ENCODE measurements at places on chromosomes 5 and 9.

GRCh38 chr9:7607421-7607820, 192.2 kb downstream of the DMAC1 start:
- DNase-seq: no peak

DNA sequence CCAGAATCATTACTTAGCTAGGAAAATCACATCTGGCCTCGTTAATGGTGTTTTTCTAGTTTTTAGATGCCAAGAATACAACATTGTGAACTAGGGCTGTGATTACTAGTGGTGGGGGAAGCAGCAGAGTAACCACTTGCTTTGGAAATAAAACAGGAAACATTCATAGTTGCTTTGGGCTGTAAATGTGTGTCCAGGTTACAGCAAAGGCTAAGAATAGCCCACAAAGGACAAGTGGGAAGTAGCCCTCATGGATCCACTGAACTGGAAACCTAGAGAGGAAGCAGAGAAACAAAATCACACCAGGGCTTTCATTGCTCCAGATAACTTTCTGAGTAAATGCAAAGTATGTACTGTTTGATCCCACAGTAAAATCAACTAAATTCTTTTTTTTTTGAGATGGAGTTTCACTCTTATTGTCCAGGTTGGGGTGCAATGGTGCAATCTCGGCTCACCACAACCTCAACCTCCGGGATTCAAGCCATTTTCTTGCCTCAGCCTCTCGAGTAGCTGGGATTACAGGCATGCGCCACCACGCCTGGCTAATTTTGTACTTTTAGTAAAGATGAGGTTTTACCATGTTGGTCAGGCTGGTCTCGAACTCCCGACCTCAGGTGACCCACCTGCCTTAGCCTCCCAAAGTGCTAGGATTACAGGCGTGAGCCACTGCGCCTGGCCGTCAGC, 56.2 kb upstream of the TNFSF15 start:
- no peak for DNase-seq

GRCh38 chr5:143593723-143594122, 190.2 kb upstream of the NR3C1 start:
- no peak for DNase-seq

GRCh38 chr9:29826421-29826820, 2253.1 kb upstream of the C9orf72 start:
- no peak for DNase-seq

DNA sequence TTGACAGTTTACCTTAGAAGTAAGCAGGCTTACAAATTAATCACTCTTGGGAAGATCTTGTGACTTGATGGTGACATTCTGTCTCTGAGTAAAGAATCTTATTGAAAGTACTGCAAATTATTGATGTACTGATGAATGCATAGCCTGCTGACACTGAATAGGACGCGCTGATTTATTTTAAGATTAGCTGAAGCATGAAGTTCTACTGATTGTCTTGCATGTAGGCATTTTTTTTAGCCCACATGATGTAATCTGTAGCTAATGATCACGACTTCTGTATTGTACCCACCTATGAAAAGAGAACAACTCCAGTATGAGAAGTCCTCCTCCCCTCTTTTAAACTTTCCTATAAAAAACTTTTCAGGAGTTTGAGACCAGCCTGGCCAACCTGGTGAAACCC, 28.3 kb upstream of the SPIN1 start:
- no peak for DNase-seq

GRCh38 chr9:95239071-95239470, 78.4 kb downstream of the FANCC start:
- DNase-seq: no peak

GRCh38 chr5:132303589-132303988, 9.4 kb downstream of the SLC22A4 start:
- no peak for DNase-seq

DNA sequence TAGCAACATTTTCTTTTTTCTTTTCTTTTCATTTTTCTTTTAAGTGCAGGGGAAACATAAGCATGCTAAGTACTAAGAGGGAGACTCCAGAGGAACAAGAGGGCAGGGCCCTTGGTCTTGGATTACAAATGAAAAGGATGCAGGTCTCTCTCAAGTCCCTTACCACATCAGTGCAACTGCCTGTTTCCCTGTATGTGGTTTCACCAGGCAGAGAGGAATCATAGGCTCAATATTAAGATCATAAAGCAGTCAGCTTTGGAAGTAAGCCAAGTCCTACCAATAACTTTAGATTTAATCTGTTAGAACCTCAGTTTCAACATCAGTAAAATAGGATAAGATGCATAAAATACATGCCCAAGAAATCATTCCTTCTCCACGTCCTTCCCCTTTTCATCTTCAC, 422.7 kb upstream of the PAPPA start:
- peak; percentile 33 for DNase-seq

DNA sequence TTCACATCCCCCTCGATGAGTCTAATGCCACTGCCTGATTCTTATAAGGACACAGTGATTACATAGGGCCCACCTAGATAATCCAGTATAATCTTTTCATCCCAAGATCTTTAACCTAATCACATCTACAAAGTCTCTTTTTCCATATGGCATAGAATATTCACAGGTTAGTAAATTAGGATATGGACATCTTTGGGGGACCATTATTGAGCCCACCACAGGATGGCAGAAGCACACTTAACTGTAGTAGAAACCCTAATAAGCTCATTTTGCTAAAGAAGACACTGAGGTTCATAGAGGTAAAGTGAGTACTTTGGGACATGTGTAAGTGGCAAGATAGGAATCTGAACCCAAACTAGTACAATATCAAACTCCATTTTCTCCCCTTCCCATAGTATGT, 38.9 kb downstream of the ASTN2 start:
- no peak for DNase-seq

All from EL (cell line).